ENCODE measurements at places on chromosomes 3 and 15.

DNA sequence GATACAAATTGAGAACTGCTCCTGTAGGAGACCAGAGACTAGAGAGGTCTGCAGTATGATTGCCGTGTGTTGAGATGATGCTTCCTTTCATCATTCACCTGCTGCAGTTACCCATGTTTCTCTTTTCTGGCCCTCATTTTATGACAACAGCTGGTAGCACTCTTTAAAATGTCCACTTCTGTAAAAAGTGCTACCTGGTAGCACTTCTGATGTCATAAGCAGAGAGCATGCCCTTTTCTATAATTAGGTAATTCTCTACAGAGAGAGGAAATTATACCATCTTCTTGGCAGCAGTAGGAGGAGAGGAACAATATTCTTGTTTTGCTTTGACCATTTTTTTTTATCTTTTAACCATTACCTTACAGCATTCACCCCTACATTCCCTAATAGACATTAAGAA, 123.8 kb downstream of the PPM1L start:
- peak; percentile 36 for DNase-seq

DNA sequence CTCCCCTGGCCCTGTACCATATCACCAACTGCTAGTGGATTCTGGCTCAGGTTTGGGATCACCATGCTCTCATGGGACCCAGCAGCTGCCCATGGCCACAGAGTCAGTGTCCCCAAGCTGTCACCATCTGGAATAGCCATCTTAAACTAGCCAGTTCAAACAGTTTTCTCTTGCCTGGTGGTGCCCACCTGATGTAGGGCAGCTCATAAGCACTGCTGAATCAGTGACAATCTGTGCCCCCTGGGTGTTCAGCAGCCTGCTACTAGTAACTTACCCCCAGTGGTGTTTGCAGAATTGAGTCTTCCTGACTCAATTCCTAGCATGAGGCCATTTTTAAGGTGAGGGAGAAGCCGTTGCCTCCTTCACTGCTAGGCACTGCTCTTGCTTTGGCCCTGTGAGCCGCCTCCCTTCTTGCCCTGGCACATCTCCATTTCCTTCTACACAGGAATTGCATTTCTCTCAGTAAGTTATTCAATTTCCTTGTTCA, 7.9 kb downstream of the RPSA start:
- peak; percentile 8 for DNase-seq

DNA sequence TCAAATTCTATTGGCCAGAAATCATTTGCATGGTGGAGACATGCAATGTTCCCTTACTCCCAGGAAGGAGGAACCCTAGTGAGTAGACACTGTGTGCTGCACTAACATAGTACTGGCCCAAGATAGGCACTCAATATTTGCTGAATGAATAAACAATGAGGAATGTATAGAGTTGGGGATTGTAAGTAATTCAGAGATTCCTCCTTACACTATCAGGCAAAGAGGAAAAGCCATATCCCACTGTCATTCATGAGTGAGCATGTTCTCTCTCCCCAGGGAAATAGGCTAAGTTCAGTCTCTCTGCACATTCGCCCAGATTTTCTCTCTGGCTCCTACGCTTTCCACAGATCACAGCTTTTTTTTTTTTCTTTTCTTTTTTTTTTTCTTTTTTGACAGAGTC, 154.9 kb upstream of the WNT5A start:
- peak; percentile 1 for DNase-seq

GRCh38 chr3:30778933-30779332, 115.5 kb downstream of the GADL1 start:
- DNase-seq, result no peak

DNA sequence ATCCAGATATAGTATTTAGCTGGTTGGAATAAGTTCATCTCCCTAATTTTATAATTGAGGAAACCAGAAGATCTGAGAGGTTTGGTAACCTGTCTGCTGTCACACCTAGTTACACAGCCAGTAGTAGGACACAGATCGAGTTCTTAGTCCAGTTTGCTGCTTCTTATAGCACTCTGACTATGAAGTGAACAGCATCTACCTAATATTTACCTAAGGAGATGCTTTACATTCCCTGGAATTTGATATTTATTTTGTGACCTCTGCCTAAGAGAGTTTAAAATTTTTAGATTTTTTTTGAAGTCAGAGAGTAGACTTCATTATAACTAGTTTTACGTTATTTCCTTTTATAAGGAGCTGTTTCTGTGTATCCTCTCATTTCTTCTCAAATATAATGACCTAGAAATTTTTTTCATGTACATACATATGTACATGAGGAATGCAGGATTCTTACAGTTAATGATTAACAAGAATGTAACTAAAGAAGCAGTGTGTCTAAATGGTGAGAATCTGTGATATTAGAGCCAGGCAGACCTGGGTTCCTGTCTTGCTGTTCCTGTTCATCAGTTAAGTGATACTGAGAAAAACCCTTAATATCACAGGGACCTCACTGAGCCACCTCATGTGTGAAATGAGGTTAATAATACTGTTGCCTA, 4.3 kb downstream of the ARHGEF26 start:
- no peak for DNase-seq

DNA sequence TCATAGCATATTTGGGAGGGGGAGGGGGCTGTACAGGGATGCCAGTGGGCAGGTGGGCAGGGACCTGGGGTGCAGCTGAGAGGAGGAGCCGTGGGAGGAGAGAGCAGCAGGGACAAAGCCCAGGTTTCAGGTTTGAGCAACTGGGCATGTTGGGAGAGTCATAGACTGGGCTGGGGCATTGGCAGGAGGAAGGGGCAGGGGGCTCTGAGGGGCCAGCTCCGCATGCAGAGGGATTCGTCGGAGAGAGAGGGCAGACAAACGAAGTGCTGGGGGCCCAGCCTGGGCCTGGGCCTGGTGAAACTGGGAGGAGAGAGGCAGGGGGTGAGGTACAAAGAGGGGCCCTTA, 25.2 kb downstream of the RASGRF1 start:
- DNase-seq, result no peak

- DNase-seq, result no peak
These were observed 569.2 kb upstream of the RGMA start for GRCh38 chr15:93658026-93658816.

GRCh38 chr15:45666119-45666875, 31.5 kb downstream of the SQOR start:
- DNase-seq, result no peak

- DNase-seq, result no peak
These were observed 10.7 kb upstream of the SHISA5 start for GRCh38 chr3:48514431-48515227.

GRCh38 chr3:98977520-98977919, 76.0 kb upstream of the DCBLD2 start:
- no peak for DNase-seq

- DNase-seq, result no peak
These were observed 3.5 kb upstream of the PAK6 start for GRCh38 chr15:40235201-40235885.

DNA sequence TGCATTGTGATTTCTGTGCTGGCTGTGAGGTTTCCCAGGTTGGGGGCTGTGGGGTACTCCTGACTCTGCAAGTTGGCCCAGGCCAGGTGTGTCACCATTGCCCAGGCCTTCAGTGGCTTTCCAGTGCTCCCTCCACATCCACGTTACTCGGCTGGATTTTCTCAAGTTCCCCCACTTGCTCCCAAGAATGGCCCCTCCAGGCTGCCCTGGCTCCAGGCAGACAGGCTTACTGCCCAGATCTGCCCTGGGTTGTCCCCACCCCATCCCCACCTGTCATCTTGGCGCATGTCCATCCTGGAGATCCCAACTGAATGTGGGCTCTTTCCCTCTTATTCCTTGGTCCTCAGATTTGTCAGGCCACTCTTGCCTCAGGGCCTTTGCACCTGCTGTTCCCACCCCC, 3.6 kb downstream of the APBA2 start:
- no peak for DNase-seq

DNA sequence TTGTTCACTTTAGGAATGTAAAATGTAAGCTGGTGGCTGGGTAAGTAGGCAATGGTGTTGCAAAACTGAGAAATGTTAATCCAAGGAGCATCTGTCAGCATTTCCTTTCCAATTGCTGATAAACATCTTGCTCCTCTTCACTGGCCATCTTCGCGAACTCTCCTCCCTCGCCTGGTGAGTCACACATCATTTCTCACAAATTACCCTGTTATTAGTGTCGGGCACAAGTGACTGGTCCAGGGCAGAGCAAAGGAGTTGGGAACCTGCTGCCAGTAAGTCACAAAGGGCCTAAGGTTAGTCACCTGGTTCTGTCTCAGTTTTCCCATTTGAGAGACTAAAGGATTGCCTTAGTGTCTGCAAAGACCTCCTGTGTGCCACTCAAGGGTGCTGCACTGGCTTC, 13.0 kb downstream of the CERS3 start:
- DNase-seq, result no peak

DNA sequence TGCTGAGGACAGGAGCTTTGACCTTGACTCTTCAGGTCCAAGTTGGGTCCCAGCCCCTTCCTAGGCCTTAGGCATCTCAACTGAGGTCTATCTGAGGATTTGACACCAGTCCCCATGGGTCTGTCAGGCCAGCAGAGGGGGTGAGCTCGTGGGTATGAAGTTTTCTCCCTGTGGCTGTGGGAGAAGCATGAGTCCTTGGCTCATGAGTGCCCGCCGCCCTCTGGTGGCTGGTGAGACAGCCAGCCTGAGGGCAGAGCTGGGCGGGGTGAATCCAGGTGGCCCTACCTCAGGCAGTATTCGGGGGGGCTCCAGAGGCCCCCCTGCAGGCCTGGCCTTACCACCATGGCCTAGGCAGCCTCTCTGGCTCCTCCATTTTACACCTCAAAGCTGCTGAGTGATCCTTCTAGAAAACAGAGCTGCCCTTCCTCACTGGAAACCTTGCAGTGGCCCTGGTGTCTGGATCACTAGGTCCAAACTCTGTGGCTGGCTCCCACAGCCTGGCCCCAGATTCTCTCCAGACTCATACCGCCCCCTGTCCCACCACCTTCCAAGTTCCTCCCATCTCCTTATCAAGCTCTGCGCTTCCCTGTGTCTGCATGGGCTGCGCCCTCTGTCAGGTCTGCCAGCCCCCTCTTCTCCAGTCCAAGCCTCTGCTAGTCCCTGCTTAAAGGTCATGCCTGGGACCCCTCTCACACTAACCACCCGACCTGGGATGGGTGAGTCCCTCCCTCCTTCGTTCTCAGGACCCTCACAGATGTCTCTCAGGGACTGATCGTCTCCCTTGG, 16.1 kb downstream of the SH2D7 start:
- DNase-seq, result peak; percentile 78

GRCh38 chr3:38576526-38577370, 72.7 kb downstream of the SCN5A start:
- no peak for DNase-seq
